ENCODE measurements at places on chromosomes 3 and 15.

DNA sequence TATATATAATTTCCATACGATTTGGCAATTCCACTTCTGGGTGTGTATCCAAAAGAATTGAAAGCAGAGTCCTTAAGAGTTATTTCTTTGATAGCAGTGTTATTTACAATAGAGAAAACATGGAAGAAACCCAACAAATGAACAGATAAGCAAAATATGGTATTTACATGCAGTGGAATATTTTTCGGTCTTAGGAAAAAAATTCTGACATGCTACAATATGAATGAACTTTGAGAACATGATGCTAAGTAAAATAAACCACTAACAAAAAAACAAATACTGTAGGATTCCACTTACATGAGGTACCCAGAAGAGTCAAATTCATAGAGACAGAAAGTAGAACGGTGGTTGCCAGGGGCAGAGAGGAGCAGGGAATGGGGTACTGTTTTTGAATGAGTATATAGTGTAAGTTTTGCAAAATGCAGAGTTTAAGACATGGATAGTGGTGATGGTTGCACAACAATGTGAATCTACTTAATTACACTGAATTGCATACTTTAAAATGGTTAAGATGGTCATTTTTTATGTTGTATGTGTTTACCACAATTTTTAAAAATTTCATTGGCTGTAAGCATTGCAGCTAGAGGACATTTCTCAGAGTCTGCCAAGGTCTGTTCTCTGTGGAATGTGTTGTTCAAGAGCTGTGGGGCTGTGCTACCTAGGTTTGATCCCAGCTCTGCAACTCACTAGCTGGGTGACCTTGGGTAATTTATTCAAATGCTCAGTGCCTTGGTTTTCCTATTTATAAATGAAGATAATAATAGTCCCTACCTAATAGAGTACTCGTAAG, 122.1 kb downstream of the MEX3B start:
- DNase-seq = no peak

DNA sequence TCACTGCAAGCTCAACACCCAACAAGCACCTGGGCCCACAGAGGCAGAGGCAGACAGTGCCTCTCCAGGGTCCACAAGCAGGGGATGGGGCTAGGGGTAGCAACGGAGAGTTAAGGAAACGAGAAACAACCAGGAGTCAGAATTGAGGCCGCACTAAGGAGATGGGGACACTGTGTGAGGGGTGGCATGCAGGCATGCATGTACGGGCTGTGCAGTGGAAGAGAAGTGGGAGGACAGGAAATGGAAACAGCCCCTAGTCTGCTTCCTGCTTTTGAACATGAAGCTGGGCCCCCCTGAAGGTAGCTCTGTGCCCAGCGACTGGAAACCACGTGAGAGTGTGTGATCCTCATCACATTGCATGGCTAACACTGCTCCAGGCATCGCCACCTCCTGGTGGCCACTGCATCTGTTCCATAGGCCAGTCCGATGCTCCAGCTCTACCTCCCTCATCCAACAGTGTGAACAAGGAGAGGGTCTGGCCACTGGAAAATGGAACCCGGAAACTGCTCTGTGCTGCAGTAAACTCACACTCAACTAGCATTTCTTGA, 44.0 kb downstream of the XXYLT1 start:
- peak; percentile 60 for DNase-seq

DNA sequence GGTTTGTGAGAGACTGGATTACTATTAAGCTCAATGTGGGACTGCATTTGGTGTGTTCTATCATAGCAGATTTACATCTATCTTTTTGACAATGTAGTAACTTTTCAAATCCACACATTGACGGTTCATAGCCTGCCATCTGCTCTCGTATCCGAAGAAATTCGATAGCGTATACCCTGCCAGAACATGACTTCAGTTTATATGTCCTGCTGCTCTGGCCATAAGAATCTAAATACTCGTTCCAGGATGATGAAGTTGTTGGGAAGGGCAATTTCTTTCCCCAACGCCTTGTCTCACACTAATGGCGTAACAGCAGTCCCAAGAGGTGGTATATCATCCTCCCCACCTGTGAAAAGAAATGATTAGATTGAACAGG, 180.0 kb downstream of the LSAMP start:
- no peak for DNase-seq

DNA sequence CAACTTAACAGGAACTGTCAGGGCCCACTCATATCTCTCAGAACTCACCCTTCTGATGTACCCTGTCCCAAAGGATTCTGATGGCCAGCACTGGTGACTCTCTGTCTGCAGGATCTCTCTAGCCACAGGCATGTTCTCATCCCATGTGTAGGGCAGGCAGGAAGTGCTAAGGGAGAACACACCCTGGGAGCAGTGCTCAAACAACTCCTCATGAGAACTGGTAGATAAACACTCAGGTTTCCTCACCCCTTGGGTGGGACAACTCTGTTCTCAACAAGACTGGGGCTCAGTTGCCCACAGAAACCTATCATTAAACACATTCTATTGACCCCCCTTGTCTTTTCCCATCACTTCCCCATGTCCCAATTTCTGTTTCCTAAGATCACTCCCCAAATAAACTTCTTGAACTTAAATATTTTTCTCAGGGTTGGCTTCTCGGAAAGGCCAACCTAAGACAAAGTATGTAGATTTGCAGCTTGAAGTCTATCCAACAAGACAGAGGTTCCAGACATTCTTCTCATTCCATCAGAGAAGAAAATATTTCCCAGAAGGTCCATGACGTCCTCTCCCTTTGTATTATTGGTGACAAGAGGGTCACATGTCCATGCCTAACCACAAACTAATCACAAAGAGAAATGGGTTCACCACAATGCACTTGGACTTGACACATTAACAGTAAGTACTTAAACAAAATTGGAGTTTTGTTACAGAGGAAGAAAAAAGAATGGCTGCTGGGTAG, 276.6 kb upstream of the GADL1 start:
- DNase-seq = no peak

DNA sequence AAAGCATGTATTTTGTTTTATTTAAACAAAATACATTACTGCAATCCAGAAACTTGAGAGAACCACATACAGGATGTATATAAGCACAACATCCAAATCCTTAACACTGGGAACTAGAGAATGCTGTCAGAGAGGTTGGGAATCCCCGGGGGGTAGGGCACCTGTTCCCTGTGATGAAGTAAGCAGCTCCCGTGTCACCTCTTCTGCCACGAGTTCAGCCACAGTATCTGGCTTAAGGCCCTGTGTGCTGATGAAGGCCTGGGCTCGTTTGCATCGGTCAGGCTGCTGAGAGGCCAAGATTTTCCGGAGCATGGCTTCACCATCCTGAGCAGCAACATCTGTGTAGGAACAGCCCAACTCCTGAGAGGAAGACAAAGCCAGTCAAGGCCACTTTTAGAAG, 36.4 kb downstream of the EIF3J start:
- no peak for DNase-seq
